Brain (organoid and tissue), 16 donors: ENCODE measurements at places on chromosomes 3 and 15.

DNA sequence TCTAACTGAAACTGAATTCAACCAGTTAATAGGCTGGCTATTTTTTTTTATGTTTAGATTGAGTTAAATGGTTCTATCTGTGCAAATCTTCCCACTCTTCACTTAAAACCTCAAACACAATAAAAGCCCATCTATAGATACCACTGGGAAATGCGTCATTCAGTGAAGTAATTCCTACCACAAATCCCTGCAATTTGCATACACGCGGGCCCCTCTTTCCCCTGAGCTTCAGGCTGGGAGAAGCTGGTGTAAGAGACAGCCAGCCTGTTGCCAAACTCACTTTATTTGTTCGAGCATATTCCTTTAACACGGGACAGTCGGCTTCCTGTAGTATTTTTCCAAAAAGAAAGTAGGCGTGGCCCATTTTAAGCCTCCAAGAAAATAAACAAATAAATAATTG, 26.0 kb upstream of the MCTP2 start:
- no peak for DNase-seq

DNA sequence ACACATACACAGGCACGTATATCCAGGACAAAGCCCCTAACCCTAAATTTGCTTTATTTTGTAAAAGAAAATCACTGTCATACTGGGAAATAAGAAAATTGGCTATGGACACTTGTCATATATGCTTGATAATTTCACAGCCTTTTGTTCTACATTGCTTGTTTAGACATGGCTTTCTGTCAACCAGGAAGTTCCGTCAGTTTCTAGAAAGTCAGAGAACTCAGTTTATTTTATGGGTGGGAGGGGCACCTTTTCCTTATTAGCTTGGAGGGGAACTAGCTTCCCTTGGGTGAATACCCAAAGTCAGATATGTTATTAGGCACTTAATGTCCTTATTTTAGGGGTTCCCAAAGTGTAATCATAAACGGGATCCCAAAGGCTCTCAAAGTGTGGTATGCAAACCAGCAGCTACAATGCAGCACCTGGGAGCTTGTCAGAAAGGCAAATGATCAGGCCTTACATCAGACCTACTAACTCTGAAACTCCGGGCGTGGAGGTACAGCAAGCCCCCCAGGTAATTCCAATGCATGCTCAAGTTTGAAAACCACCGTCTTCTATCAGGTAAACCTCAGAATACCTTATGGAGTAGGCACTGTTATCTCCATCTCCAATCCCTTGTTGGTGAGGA, 50.1 kb downstream of the CADPS start:
- no peak for DNase-seq

DNA sequence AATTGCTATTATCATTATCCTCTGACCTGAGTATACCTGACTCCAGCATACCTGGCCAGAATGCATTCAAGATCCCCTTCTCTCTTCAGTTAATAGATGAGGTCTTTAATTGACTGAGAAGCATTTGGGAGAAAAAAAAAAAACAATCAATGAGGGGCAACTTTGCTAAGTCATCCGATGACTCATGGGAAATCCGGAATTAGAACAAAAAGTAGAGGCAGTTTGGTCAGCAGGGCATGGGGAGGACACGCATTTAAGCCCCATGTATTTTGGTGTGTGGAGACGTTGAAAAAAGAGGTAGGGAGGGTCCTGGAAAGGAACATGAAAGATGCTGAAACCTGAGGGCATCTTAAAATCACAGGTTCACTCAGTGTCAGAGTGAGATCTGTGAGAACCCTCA, 256.2 kb downstream of the RORA start:
- DNase-seq: no peak

- no peak for DNase-seq
These were observed 124.9 kb downstream of the LRRK1 start for GRCh38 chr15:101043911-101044624.

- DNase-seq: no peak
These were observed 27.2 kb upstream of the PHLDB2 start for GRCh38 chr3:111831840-111832239.

DNA sequence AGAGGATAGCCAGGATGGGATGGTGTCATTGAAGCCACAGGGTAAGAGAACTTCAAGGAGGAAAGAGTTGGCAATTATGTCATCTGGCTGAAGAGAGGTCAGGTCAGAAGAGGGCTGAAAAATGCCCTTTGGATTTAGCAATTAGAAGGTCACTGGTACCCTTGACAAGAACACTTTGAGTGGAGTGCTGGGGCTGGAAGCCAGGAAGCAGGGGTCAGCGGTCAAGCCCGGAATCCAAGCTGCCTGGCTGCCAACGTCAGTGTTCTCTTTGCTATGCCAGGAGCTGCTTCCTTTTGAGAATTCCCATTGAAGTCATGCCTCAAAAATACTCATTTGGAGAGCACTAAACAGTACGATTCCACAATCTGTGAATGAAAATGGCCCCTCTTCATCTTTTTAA, 386.5 kb downstream of the SHQ1 start:
- no peak for DNase-seq

DNA sequence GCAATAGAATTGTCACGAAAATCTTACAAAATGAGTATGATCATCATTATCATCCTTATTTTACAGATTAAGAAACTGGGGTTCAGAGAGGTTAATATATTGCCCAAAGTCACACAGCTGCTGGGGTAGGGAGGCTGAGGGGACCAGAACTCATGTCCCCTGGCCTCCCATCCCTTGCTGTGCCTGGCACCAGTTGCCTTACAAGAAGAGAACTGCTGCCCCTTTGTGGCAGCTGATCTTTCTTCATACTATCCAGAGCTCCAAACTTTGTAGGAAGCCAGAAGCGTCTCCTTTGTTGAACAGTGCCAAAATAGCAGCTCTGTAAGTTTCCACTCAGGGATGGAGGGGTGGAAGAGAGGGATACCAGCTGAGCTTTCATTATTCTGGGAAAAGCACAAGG, 236.8 kb upstream of the TBC1D5 start:
- no peak for DNase-seq

- DNase-seq: peak; percentile 58
These were observed 1.7 kb downstream of the PKM start for GRCh38 chr15:72229076-72229946.

- no peak for DNase-seq
These were observed 47.9 kb downstream of the CORO2B start for GRCh38 chr15:68626739-68627138.

DNA sequence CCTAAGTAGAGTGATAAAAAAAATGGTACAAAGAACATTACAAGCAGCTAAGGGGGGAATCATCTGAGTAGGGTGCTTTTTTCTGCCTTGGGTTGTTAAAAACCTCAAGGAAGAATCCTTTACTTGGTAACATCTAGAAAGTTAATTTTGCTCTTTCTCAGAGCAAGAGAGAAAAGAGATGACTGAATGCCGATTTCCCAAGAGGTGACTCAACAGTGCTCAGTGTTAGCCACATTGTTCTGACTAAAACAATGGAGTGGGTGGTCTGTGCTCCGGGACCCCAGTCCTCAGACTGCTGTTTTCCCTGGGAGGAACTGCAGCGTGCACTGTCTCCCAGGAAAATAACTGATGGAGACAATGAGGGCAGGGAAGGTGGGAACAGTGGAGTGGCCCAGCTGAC, 41.1 kb upstream of the RASGRP1 start:
- DNase-seq: no peak

- DNase-seq: no peak
These were observed 134.5 kb upstream of the CCNL1 start for GRCh38 chr3:157294491-157294890.

DNA sequence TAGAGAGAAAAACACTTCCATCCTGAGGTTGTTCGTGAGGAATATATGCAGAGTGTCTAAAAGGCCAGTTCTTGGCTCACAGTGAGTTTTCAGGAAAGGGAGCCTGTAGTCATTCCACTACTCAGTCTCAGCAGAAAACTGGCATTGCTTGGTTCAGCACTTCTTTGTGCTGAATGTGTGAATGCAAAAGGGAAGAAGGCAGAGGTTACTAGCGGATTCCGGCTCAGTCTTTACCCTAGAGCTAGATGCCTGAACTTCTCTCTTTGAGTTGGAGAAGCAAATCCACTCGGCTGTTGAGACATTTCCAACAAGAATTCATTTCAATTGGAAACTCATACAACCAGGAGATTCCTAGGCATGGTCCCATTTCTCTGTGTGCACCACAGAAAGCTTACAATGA, 23.1 kb upstream of the FRMD4B start:
- DNase-seq: no peak

- DNase-seq: peak; percentile 35
These were observed 227.7 kb upstream of the SOX2 start for GRCh38 chr3:181484026-181484425.

- no peak for DNase-seq
These were observed 233.0 kb upstream of the SATB1 start for GRCh38 chr3:18657858-18658820.

GRCh38 chr15:65183865-65184159, 1.3 kb downstream of the CLPX start:
- no peak for DNase-seq

GRCh38 chr15:42914728-42915497, 5.7 kb downstream of the TTBK2 start:
- DNase-seq: no peak

- peak; percentile 85 for DNase-seq
These were observed 121.3 kb upstream of the ZNF717 start for GRCh38 chr3:75906555-75907112.

- no peak for DNase-seq
These were observed 256.4 kb downstream of the TLE3 start for GRCh38 chr15:69841113-69841828.

GRCh38 chr3:62454916-62455315, 81.6 kb upstream of the FEZF2 start:
- peak; percentile 75 for DNase-seq

- DNase-seq: no peak
These were observed 64.4 kb upstream of the CRTC3 start for GRCh38 chr15:90465140-90465929.

GRCh38 chr3:193731656-193732055, 138.6 kb downstream of the OPA1 start:
- DNase-seq: no peak

DNA sequence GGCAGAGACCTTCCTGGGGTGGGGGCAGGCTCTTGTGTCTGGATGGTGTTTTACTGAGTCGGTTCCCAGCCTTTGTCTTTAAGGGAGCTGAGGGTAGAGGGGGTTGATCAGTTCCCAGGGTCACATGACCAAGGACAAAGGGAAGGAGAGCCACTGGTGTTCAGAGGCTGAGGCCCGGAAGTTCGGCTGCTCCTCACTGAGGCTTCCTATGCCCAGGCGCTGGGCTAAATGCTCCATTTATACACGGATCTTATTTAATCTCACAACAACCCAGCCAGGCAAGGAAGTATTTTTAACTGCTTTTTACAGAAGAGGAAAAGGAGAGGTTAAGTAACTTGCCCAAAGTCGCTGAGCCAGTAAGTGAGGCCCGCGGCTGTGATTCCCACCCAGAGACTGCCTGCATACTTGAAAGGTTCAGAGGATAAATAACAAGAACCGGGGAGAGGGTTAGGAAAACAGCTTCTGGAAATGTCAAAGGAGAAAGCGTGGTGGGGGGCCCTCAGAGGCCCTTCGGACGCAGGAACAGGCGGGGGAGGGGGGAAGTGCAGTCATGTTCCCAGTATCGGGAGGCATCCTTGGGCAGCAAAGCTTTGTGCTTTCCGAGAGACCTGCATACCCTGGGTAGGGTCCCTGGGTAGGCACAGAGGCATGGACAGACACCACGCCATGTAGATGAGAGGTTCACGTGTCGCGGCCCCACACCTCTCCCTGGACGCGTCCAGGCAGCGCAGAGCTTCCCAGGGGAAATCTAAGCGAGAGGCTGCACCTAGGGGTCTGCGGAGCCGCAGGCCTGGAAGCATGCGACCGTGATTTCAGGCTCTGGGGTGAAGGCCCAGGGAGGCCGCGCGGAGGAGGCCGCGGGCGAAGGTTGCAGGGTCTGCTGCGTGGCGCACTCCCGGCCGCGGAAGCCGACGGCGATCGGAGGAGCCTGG, 21.3 kb downstream of the EPHB3 start:
- peak; percentile 53 for DNase-seq

- DNase-seq: peak; percentile 20
These were observed 46.4 kb downstream of the MORC1 start for GRCh38 chr3:109071350-109072142.

DNA sequence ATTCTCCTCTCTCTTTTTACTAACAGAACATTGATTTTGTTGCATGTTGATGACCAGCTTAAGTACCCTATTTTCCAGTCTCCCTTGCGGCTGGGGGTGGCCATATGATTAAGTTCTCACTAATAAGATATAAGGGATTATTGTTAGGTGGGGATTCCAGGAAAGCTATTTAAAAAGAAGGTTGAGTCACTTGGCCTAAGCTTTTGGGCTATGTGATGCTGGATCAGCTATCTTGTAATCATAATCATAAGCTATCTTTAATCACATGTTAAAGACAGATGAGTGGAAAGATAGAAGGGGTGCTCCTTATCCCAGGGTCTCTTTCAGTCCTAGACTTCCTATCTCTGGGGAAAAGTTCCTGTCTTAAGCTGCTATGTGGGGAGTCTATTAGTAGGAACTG, 59.9 kb downstream of the CGNL1 start:
- DNase-seq: no peak

- DNase-seq: no peak
These were observed 96.6 kb upstream of the LRIG1 start for GRCh38 chr3:66597308-66597863.

DNA sequence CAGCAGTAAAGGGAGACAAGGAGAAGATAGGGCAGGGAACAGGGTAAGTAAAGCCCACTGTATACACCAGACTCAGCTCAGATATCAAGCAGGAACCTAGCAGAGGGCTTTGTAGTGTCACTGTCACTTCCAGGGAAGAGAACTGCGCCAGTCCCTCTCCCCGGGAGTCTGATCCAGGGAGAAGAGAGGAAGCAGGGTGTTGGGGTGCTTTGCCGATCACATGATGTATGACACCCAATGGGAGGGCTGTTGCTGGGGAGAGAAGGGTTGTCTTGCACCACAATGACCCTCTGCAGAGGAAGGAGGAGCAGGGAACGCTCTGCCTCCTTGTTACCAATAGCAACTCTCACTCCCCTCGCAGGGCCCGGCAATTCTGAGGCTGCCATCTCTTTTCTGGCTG, 147.2 kb upstream of the SLC2A2 start:
- peak; percentile 51 for DNase-seq

DNA sequence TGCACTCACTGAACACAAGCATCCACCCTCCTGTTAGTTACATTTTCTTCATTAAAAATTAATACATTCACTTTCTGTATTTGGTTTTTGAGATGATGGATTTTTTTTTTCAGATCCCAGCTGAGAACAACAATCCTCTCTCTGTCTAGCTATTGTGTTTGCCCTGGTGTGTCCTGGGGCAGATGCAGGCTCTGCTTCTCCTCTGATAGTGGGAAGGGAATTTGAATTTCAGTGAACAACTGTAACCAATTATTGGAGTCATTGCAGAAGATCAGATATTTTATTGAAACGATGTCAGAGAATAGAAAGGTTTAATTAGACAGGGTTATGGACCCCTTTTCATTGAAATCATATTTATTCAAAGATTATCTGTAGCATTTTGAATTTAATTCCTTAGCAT, 33.1 kb upstream of the RYR3 start:
- no peak for DNase-seq

GRCh38 chr3:150097588-150097890, 126.8 kb upstream of the PFN2 start:
- no peak for DNase-seq

GRCh38 chr3:125054449-125055329, 1.1 kb downstream of the HEG1 start:
- peak; percentile 29 for DNase-seq

- peak; percentile 85 for DNase-seq
These were observed at the start of gene ANKDD1A for GRCh38 chr15:64911311-64912186. ANKDD1A (plus strand) TSS chr15:64911902; CDS start chr15:64911931, 29 bp downstream.
